ENCODE measurements at places on chromosomes 7 and 10.

DNA sequence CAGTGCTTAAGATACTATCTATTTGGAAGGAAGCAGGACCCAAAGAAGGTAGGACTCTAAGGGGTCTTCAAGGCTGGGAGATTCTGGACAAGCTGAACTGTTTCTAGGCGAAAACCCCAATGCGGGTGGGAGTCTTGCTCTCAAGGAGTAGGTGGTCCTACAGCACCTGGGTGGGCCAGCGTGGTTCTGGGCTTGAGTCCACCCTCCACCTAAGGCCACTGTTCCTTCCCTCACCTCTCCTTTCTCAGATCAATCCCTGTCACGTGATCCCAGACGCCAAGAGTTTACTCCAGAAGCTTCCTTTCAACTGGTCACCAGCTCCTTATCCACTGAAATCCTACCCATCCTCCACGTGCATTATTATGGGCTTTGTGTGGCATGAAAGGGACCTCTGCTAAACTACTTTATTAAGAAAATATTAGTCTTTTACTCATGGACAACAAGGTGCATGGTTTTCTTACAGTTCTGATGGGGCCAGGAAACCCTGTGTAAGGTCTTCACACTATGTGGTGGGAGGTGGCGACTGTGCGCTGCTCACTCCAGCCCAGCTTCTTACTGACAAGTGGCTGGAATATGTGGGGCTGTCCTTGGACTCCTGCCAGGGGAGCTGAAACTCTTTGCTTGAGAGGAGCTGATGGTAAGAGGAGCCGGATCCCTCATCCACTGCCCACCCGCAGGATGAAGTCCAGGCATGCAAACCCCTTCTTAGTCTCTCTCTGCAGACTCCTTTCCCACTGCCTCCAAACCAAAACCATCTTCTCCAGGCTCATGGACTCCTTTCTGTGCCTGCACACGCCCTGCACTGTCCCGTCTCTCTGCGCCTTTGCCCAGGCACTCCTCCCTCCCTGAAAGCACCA, 1.6 kb downstream of the ZNF746 start:
- DNase-seq, result peak; percentile 56

- peak; percentile 26 for DNase-seq
These were observed 32.7 kb upstream of the ZNF438 start for GRCh38 chr10:31064348-31064747.

- DNase-seq, result no peak
These were observed 194.7 kb downstream of the KCND2 start for GRCh38 chr7:120467676-120468075.

GRCh38 chr7:18520450-18521235, 25.1 kb downstream of the HDAC9 start:
- DNase-seq, result no peak

DNA sequence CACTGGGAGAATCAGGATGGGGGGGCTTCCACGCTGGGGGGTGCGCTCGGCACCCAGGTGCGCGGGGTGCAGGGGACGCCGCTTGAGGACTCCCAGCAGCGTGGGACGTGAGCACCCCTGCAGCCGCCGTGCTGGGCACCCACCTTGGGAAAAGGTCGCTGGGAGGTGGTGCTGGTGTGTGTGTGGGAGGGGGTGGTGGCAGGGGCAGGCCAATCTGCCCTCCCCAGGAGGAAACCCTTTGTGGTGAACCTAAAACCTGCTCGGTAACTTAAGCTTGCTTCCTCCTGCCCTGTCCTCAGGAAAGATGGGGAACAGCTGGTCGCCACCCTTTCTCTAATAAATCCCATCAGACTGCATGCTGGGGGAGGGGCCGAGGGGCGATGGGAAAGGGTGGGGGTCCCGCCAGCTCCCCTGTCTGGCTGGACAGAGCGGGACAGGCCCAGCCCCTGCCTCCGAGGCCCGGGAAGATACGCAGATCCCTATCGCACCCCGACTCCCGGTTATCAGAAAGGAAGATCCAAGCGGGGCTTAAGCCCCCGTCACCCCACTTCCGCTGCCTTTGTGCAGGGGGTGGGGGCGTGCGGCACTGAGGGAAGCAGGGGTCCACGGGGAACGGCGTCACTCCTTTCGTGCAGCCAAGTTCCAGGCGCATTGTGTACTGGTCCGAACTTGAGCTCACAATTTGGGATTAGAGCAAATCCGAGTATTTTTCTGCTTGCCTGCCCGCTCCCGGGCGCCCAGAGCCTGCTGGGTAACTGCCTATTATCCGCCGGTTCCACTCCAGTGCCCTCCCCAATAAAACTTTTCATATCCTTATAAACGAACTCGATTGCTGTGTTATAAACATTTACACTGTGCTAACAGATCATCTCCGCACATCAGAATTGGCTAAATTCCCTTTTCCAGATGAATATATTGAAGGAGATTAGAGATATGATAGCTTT, 64.6 kb downstream of the UNCX start:
- DNase-seq, result no peak

All from Ammon's horn (tissue), 1 donor.